Coronary artery (tissue), 2 donors: ENCODE measurements at places on chromosomes 7 and 10.

DNA sequence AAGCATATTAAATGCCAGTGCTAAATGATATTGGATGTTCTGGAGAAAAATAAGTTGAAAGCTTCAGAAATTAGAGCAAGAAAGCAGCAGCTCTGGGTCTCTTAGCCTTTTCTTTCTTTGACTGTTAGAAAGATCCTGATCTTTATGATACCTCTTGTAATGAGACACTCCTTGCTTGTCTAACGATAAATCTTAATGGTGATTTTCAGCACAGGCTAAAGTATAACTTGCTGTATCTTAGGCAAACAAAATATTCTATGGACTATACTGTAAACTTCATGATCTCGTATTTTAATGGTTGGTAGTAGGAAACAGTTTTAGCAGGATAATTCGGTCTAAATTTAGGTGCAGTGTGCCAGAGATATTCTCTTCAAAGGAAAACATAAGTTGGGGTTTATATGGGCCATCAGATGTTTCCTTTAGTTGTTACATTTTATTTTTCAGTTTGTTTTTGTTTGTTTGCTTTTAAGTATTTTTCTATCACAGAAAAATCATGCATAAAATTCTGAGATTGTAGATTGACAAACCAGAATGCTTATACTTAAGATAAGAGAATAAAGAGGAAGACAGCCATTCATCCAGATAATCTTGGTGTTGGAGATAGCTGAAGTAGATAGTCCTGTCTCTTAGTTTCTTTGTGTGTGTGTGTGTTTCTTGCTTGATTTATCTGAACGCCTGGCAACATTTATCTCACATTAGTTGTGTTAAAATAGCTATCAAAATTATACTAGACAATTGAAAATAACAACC is 4.7 kb downstream of the CASD1 start:
- no peak for DNase-seq

- DNase-seq: no peak
Measured at GRCh38 chr7:97006055-97006815, 882 bp downstream of the DLX6 start.

GRCh38 chr7:92731335-92732063 is 104.9 kb downstream of the CDK6 start:
- no peak for DNase-seq

DNA sequence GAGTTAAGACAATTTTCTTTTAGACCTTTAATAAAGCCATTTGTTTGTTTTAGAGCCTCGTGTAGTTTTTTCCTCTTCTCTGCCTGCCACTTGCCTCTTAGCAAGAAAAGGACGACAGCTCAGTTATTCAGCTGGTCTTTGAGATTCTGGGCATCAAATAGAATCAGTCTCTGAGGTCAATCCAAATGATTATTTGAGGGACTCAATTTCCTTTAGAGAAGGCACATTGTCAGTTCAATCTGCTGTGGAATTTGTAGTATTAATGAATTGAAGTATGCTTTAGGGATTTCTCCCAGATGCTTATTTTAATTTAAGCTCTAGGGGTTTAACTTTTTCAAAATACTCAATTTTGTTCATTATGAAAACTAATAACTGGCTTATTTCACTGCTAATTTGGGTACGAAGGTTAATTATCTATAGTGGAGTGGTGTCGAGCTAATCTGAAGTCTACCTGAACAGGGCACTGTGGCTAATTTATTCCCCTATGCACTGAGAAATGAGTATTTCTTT is 841.2 kb upstream of the AUTS2 start:
- no peak for DNase-seq

- DNase-seq: no peak
Measured at GRCh38 chr10:123569436-123570035, 96.6 kb upstream of the GPR26 start.

DNA sequence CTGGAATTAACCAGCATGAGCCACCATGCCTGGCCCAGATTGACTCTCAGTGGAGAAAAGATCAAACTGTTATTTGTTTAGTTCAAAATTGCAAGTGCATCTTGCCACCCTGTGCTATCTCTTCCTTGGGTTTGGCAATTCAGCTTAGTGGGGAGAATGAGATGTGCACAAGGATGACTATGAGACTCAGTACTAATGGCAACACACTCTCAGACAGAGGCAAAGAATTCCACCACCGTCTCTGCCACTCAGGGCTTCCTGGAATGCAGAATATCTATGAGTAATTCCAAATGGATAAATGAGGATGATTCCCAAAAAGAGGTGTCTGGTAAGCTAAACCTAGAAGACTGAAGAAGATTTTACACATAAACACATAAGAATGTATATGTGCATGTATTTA is 525.8 kb downstream of the NRG3 start:
- DNase-seq: no peak

GRCh38 chr10:62632071-62632809 is 172.3 kb upstream of the ADO start:
- no peak for DNase-seq

DNA sequence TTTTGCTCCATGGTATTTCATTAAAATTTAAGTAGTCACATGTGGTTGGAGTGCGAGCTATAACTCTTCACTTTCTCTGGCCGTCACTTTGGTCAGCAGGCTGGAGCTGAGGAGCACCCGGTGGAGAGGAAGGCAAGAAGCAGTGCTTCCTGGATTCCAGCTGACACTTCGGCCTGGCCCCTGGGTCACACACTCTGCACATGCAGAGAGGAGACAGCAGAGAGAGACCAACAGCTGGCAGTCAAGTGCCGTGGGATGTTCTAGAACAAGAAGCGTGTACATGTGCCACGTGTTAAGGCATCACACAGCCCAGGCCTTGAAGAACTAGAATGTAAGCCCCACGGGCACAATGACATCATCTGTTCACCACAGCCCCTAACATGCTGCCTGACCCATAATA is 30.1 kb downstream of the PSAP start:
- DNase-seq: no peak

DNA sequence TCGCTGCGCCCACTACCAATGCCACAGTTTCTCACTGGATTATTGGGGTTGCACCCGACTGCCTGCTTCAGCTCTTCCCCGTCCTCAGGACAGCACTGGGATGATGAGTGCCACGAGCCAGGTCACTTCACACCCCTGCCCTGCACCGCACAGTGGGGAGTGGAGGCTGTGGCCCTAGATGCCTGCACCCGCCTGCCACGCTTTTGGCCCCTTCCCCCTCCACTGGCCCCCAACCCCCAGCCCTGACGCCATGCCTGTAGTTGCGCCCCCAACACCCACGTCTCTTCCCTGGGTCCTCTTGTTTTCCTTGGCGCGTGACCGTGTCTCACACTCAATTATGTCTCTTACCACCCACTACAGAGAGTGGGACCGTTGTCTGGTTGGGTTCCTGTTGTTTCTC is 134.3 kb downstream of the VIPR2 start:
- no peak for DNase-seq

GRCh38 chr10:96596422-96597407 is 9.9 kb upstream of the TM9SF3 start:
- DNase-seq: no peak

DNA sequence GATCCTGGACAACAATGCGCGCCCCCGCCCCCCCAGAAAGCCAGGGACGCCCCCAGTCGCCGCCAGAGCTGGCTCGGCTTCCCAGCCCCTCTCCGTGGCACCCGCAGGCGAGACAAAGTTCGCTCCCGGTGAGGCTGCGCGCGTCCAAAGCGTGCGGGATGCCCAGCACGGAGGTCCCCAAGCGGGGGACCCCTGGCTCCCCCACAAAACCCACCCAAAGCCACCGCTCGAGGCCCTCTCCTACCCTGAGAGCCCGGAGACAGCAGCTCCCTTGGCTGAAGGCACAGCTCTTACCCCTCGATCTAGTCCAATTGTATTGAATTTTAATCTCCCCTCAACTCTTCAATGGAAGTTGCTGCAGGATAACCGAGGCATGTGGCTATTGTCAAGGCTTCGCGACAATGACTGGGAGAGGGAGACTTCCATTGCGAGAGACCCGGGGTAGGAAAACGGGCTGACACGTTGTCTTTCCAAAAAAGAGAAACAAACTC is 305.3 kb downstream of the PRPF18 start:
- no peak for DNase-seq

- DNase-seq: no peak
Measured at GRCh38 chr10:62895063-62895462, 78.9 kb upstream of the EGR2 start.

DNA sequence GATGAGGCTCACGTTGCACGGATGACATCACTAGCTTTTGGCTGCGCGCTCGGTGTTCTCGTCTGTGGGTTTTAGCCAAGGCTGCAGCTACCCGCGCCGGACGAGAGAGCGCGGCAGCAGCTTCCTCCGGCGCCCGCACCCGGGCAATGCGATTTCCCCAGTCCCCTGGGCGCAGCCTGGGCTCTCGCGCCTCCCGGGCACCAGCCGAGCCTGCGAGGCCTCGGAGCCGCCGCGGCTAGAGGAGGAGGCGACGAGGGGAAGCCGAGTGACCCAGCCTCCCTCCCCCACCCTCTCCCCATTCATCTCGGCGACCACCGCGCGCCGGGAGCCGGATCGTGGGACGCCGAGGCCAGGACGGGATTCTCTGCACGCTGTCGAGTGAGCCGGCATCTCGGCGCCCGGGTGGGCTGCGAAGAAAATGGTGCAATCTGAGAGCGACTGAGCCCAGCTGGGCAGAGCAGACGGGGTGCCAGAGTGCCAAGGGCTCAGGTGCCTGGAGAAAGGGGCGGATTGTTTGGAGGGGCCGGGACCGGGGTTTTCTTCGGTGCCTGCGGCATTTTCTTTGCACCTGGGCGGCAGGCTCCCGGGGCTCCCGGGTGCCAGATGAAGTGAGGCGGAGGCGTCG is 1.2 kb upstream of the TMEM178B start:
- DNase-seq: no peak

GRCh38 chr7:97145068-97145467 is 27.6 kb downstream of the SDHAF3 start:
- no peak for DNase-seq

DNA sequence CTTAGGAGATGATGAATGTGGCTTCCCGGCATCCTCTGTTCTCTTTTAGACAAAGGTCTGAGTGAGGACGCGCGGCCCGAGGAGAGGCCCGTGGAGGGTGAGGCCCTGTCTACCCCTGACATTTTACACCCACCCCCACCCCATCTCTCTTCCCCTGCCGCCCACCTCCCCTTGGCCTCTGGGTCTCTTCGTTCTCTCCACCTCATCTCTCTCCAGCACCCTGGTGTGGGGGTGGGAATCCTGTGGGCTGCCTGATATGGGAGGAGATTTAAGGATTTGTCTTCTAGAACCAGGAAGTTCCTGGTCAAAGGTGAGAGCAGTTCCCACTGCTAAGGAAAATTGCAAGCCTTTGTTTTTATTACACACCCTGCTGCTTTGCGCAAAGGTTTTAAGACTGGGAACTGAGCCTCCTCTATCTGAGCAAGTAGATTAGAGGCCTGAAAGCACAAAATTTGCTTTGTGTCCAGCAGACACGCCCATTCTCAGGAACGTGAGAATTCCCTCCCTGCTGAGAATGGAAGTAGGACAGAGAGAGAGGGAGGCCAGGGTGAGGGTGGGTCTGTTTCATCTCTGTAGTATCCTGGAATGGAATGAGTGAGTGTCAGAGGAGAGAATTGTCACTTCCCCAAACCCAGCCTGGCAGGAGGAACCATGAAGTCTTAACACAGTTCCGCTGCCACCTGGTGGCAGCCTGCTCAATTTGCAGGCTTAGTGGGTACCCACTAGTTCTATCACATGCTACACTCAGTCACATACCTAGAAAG is 91.2 kb downstream of the GTF2IRD1 start:
- no peak for DNase-seq

- no peak for DNase-seq
Measured at GRCh38 chr10:28381466-28381865, 78.6 kb upstream of the MPP7 start.

- DNase-seq: no peak
Measured at GRCh38 chr7:151661587-151661986, 141.9 kb upstream of the RHEB start.

DNA sequence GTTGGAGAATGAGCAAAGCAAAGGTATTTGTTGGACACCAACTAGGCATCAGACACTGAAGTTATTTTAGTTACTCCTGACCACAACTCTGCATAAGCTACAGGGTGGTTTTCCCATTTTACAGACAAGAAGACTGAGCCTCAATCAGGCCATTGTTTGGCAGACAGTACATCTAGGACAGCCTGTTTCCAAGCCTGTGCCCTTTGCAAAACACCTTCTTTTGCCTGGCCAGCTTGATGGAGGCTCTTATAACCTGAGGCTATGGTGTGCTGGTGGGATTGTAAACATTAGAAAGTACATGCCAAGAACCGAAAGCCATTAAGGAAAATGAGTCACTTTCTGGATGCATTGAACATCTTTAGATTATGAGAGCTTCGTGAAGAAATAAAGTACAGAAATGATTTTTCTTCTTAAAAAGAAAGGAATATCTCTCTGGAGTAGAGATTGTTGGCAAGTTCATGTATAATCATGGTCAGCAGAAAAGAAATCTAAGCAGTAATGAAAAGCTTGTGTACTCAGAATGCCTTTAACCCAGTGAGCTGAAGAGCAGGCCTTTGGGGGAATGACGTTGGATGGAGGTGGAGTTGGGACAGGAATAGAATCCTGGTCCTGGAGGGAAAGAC is 140.6 kb downstream of the KIAA1217 start:
- no peak for DNase-seq

GRCh38 chr10:33331379-33331694 is 3.1 kb downstream of the NRP1 start:
- DNase-seq: no peak

DNA sequence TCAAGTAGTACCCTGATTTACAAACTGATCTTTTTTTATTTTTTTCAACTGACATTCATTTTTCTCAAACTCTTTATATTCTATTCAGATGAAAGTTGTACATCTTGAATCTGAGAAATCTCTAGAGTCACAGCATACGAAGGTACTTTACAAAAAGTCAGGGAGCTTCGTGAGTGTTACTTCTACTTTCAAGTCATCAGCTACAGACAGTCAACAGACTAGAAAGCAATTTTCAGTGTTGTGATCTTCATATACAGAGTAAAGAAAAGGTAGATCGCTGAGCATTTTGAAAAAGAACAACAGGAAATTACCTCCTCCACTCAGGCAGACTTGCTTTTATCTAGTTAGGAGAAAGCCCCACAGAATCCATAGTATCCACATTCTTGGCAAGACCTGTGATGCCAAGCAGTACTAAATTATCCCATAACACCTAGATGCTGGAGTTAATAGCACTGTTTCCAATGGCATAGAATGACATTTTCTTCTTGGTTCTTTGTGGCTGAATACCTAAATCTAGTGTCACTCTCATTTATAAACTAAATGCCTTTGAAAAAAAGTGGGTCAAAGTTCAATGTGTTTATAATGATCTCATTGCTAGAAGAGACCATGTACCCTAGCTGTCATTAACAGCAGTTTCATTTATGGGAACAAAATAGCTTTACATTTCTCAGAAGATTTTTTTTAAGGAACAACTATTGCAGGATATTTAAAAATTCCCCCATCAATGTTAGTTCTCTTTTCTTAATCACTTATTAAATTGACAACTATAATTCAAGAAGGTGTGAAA is 12.0 kb upstream of the ZNF800 start:
- no peak for DNase-seq

GRCh38 chr10:49647985-49648795 is 31.3 kb upstream of the C10orf53 start:
- peak; percentile 56 for DNase-seq

DNA sequence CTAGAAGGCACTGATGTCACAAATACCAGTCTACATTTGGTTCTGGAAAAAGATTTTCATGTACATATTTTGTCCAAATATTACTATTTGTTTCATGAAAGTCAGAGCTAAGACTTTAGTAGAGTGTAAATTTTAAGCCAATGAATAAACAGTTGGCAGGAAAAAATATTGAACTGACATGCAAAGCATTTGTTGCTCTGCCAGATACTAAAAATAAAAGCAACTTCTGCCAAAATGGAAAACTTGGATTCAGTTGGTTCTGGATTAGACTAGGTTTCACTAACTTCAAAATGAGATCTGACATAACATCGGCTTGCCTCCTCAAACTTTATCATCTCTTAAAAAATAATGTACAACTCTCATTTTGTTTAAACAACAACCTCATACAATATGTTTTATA is 34.9 kb downstream of the FAM204A start:
- no peak for DNase-seq
